ENCODE measurements at places on chromosomes 5 and 9.
A peak's percentile ranks its signal among the peaks of the same experiment; 100 is the strongest.

DNA sequence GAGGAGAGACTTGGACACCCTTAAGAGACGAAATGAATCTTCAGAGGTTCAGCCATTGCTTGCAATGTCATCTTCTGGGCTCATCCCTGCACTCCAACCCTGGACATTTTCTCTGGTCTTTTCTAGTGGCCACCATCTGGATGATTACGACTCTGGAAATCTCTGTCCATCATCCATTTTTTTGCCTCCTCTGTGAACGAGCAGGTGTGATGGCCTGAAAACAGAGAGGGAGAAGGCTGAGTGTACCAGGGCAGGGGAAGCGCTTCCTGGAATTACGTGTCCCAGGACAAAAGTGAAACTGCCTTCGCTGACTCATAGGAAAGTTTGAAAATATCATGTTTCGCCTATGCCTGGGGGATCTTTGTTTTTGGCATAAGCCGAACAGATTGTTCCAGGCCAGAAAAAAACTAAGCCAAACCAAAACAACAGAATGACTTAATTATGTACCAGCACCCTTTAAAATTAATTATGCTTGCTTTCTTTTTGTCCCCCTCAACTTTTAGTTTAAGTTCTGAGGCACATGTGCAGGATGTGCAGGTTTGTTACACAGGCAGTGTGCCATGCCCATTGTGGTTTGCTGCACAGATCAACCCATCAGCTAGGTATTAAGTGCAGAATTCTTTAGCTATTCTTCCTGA, 31.9 kb downstream of the ANKRD33B start:
- DNase-seq: peak; percentile 73

DNA sequence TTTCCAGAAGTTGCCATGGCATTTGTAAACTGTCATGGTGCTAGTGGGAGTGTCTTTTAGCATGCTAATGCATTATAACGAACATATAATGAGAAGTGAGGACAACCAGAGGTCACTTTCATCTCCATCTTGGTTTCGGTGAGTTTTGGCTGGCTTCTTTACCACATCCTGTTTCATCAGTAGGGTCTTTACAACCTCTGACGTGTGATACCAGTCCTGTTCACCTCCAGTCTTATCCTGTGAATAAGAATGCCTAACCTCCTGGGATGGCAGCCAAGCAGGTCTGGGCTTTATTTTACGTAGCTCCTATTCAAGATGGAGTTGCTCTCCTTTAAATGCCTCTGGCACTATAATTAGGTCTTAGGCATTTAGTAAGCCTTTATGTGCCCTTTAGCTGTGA, 20.4 kb upstream of the RFK start:
- DNase-seq: peak; percentile 83

- DNase-seq: no peak
Measured at GRCh38 chr5:113064806-113065205, 88.2 kb downstream of the DCP2 start.

GRCh38 chr9:16571127-16571802, 299.2 kb downstream of the BNC2 start:
- DNase-seq: peak; percentile 75

- no peak for DNase-seq
Measured at GRCh38 chr5:173245319-173246134, 10.5 kb upstream of the NKX2-5 start.

DNA sequence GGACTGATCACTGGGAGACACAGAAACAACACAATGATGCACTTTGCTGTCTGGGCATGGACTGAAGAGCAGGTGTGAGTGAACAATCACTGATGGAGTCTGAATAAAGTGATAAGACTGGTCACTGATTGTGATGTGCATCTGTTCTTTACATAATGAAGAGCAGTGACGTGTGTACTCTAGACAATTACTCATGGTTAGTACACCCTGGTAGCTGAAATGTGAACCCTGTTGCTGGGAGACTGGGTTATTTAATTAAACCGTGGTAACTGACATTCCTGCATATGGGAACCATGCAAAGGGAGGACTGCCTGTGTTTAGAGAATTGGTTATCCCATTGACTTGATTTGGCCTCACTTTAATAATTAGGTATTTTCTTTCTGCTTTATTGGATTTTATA, 202.9 kb downstream of the NR2F1-AS1 start:
- DNase-seq: peak; percentile 93

DNA sequence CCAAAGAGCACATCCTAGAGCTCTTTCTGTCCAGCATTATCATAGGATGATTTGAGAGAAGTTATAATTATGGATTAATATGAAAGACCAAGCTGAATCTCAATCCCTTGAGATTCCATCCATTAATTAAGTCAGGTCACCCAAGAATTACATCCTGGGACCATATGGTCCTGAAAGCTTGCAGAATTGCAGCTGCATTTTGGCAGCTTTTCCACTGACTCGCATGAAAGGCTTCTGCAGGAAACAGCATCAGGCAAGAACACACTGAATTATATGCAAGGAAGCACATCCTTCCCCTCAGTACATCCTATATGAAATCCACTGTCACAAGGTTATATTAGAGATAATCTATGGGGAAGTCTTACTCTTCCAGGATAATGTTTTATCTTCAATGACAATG, 109.1 kb upstream of the CTNND2 start:
- DNase-seq: peak; percentile 3

DNA sequence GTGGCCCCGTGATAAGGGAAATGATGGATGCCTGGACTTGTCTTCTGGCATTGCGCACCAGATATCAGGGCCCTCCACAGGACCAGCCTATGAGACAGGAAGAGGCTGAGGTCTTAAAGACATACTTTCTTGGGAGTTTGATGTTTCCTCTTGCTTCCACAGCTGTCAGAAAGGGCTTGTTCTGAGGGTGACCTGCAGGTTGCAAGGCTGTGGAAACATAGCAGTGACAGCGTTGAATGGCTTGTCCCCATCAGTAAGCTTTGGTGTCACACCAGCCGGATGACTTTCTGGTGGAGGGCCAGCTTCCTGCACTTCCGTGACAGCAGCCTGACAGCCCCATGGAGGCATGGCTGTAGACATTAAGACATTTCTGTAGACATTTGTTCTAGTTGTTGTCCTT, 143.2 kb downstream of the C9orf152 start:
- DNase-seq: no peak

GRCh38 chr5:165560648-165561047, 2055.2 kb downstream of the MAT2B start:
- DNase-seq: no peak

- DNase-seq: no peak
Measured at GRCh38 chr5:116575326-116576052, 866 bp upstream of the SEMA6A start.

GRCh38 chr9:129256959-129257713, 79.1 kb upstream of the IER5L start:
- DNase-seq: no peak

DNA sequence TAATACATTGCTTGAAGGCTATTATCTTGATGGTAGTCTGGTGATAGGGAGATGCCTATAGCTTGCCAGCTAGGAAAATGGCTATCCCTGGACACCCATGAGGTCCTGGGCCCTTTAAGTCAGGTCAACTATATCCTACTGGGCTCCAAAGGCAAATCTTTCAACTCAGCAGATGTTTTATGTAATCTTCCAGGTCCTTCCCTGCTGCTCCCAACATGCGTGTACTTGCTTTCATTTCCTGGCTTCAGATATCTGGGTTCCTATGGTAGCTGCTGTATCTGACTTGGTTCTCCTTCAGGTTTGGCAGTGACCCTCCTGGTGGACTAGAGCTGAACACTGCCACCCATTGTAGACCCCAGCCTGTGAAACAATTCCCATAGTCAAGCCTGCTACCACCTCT, 32.4 kb upstream of the GAS1 start:
- DNase-seq: no peak

DNA sequence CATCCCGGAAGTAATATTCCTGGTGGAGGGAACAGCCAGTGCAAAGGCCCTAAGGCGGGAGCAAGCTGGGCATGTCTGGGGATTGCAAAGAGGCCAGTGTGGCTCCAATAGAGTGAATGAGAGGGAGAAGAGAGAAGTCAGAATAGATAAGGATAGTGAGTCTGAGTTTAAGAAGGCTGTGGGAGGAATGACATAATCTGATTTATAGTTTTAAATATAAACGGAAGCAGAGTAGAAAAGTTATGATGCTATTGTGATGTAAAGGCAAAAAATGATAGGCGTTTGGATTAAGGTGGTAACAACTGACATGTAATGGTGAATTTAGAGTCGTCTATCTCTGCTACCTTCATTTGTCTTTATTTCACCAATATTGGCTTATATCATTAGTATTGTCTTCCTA, 351.0 kb downstream of the ARRDC3 start:
- DNase-seq: peak; percentile 26

GRCh38 chr9:93589688-93590087, 13.3 kb downstream of the PHF2 start:
- DNase-seq: peak; percentile 71

- no peak for DNase-seq
Measured at GRCh38 chr5:104237586-104237985, 675.0 kb upstream of the NUDT12 start.

DNA sequence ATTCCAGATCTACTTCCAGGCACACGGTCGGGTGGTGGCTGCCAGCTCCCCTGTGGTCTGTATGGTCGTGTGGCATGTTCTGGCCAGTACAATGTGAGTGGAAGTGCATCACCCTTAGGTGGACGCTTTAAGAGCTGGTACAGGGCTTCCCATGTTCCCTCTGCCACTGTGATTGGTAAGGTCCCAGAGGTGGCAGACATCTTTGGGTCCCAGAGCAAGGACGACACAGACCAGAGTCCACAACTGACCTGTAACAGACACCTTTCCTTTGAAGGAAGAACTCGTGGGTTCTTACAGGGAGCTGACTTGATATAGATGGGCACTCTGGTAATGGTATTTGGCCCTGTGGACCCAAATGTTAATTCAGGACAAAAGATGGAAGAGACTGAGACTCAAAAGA, 90.0 kb upstream of the GDNF start:
- DNase-seq: no peak

GRCh38 chr9:129989740-129990139, 53.2 kb downstream of the FNBP1 start:
- no peak for DNase-seq

DNA sequence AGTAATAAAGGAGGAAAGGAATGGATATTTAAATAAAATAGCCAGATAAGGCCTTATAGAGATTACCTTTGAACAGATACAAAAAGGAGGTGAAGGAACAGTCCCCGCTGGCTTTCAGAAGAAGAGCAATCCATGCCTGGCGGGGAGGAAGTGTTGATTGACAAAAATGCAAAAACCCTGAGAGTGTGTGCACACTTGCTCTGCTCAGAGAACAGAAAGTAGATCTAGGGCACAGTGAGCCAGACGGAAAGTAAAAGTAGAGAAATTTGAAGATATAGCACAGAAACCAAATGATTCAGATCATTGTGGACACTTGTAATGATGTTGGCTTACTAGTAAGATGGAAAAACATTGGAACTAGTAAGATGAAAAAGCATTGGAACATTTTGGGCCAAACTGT, 720.6 kb downstream of the PTPRD start:
- DNase-seq: no peak

DNA sequence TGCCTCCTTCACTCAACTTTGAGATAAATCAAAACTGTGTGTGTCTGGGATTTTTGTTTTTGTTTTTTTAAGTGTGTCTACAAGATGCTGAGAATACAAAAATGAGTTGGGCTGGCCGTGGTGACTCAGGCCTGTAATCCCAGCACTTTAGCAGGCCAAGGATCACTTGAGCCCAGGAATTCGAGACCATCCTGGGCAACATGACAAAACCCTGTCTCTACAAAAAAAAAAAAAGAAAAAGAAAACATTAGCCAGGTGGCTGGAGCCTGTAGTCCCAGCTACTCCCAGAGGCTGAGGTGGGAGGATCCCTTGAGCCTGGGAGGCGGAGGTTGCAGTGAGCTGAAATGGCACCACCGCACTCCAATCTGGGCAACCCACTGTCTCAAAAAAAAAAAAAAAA, 21.0 kb downstream of the HNRNPK start:
- peak; percentile 24 for DNase-seq

- peak; percentile 53 for DNase-seq
Measured at GRCh38 chr9:126671381-126671831, 57.7 kb downstream of the LMX1B start.

DNA sequence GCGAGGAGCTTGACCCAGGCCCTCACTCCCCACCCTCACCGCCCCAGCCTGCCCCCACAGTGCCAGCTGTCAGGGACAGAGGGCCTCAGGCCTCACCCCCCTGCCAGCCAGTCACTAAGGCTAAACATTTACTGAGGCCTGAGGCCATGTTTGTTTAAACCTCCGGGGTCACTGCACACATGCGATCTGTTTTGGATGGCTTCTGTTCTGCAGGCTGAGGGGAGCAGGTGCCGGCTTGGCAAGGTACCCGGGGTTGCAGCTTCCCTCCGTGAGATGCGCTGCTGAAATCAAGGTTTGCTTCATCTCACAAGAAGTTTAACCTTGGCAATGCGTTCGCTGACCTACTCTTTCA, 103.3 kb upstream of the BOD1 start:
- peak; percentile 95 for DNase-seq

DNA sequence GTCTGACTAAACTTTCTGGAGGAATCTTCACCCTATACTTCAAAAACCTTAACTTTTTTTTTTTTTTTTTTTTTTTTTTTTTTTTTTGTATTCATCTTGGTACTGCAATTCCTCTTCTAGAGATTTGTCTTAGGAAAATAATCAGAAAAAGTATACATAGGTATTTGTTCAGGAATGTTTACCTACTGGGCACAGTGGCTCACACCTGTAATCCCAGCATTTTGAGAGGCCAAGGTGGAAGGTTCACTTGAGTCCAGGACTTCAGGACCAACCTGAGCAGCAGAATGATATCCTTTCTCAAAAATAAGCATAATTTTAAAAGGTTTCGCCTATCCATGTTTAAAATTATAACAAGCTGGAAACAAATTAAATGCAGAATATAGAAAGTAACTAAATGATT, 33.3 kb upstream of the NREP start:
- no peak for DNase-seq

DNA sequence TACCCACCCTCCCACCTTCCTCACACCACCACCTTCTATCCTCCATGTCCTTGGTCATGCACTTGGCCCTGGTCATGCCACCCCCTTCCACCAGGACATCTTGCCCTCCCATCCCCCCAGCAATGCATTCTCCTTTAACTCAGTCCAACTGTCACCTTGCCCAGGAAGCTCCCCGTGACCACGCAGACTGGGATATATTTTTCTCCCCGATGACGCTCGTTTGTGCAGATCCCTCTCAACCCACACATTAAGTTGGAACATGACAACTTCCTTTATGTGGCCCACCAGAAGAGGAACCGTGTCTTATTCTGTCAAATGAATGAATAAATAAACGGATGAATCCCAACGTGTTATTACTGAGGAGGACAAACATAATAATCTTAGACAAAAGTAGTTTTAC, 82.8 kb upstream of the TAS2R1 start:
- peak; percentile 45 for DNase-seq

- no peak for DNase-seq
Measured at GRCh38 chr5:86917117-86917579, 299.4 kb downstream of the COX7C start.

- peak; percentile 97 for DNase-seq
Measured at GRCh38 chr5:102811972-102812371, 56.9 kb downstream of the PAM start.

Measured in NCI-H69 (cell line).